Sciatic nerve (tissue), 2 donors: ENCODE measurements at places on chromosomes 6 and 20. TPM values are rescaled to one million over a fixed set of nuclear protein-coding genes. Genes with fewer than 3 reads are reported as not detected.

DNA sequence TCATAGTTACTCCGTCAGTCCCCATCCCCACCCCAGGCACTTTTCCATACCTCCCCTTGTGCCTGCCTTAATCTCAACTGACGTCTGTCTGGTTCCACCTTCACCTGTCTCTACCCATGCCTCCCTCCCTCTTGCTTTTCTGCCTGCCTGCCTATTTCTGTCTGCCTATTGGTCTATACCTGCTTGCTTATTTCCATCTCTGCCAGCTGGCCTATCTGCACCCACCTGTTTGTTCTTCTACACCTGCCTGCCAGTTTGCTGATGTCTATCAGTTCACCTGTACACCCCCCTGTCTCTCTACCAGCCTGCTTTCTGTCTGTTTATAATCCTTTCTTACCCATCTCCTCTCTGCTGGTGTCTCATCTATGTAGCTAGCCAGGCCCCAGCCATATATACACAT lies 87.5 kb downstream of the RALGAPA2 start:
- DNase-seq, result no peak

DNA sequence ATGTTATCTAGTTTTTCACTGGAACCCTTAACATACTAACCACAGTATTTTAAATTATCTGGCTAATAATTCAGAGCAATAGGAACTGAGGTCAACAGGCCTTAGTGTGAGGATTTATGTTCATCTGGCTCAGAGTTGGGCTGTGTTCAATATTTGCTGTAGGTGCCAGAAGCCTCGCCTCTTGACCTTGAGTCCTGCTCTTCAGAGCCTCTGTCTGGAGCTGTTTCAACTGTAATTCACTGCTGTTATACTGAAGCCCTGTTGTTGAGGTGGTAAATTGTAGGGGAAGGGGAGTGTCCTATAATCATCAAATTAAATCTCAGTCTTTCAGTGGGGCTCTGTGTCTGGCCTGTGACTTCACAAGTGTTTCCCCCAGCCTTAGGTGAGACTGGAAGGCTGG lies 184.4 kb downstream of the CDH26 start:
- DNase-seq, result no peak

DNA sequence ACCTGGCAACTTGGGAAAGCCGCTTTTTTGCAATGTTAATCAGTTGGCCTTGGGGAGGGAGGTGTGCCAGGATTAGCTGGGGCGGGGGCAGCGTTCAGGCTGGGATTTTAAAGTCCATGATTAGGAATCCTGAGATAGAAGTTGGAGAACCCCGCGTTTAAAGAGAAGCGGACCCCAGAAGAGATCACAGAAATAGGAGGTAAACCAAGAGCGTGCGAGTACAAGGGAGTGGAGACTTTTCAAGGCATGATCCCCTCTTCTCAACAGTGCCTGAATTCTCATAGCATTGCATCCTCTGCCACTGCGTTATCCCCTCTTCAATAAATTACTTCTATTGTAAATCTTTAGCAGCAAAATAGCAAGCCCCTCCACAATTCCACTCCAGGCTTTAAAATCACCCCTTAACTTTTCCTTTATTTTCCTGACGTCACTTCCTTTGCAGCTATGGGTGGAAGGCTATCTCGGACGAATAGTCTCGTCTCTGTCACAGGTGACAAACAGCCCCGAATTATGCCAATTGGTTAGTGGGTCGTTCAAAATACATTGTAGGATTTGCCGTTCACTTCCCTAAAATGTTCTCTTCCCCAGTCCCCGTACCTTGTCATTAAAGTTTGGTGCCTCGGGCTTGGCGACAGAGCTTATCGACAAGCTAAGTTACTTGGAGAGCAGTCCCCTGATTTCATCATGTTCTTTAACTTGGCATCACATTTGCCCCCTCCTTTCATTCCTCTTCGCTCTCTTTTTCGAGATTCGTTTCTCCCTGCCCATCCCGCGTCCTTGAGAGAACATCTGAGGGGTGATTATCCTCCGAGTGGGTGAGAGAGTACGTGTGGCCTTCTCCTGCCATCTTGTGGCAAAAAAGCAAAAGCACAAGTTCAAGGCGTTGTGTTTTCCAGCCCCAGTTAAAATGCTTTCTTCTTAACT lies 17.1 kb downstream of the OR2B2 start:
- no peak for DNase-seq

DNA sequence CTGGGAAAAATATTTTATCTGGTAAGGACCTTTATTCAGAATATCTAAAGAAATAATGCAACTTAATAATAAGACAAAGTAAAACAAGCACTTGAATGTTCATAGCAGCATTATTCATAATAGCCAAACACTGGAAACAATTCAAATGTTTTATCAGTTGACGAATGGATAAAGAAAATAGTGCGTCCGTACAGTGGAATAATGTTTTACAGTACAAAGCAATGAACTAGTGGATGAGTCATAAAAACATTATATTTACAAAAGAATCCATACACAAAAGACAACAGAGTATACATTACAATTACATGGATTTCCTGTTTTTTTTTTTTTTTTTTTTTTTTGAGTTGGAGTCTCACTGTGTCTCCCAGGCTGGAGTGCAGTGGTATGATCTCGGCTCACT lies 12.7 kb downstream of the SMAP1 start:
- DNase-seq, result no peak

- peak; percentile 34 for DNase-seq
These were observed 42.9 kb upstream of the DACT2 start for GRCh38 chr6:168362276-168362990.

DNA sequence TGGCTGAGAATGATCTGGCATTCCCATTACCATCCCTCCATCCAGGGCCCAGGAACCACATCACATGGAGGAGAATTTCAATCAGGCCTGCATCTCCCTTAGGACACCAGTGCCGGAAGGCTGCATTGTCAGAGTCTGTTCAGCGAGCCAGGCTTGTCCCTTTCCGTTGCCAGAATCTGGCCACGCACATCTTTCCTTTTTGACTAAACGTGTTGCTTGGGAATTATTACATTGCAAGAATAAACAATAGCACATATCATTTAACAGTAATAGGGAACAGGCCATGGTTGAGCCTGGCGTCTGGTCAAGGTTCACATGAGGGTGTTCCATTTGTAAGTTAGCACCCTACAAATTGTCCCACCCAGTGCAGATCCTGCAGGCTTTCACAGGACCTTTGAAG lies 42.8 kb downstream of the SOBP start:
- peak; percentile 68 for DNase-seq

- DNase-seq, result no peak
These were observed 195.7 kb downstream of the CD83 start for GRCh38 chr6:14313248-14313647.

DNA sequence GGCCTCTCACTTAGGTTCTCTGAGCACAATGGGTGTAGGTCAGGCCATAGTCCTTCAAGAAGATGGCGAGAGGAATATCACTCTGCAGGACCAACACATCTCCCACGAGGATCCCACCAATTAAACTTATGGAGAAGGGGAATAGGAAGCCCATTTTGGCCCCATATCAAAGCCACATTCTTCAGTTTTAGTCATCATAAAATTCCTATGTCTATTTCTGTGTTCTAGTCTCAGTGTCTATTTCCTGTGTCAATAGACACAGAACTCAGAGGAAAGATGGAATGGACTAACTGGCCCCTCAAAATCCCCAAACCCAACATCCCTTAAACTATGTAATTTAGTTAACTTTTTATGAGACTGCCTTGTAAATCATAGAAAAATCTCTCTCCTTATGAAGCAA lies 216.8 kb downstream of the HACE1 start:
- no peak for DNase-seq

The CRISP2 gene
- total RNA-seq, result not detected

The GTSF1L gene
- not detected for total RNA-seq

The BPIFB4 gene
- total RNA-seq, result not detected

The SOD2 gene
- 370 TPM for total RNA-seq

The PEX6 gene
- total RNA-seq, result 20.4 TPM

The SEMG1 gene
- not detected for total RNA-seq

The GTF2H4 gene
- 30.4 TPM for total RNA-seq

The XKR7 gene
- not detected for total RNA-seq

The HLA-DQB1 gene
- 25.5 TPM for total RNA-seq

The FNDC11 gene
- 0.94 TPM for total RNA-seq
